ENCODE measurements at places on chromosomes 11 and 22.

DNA sequence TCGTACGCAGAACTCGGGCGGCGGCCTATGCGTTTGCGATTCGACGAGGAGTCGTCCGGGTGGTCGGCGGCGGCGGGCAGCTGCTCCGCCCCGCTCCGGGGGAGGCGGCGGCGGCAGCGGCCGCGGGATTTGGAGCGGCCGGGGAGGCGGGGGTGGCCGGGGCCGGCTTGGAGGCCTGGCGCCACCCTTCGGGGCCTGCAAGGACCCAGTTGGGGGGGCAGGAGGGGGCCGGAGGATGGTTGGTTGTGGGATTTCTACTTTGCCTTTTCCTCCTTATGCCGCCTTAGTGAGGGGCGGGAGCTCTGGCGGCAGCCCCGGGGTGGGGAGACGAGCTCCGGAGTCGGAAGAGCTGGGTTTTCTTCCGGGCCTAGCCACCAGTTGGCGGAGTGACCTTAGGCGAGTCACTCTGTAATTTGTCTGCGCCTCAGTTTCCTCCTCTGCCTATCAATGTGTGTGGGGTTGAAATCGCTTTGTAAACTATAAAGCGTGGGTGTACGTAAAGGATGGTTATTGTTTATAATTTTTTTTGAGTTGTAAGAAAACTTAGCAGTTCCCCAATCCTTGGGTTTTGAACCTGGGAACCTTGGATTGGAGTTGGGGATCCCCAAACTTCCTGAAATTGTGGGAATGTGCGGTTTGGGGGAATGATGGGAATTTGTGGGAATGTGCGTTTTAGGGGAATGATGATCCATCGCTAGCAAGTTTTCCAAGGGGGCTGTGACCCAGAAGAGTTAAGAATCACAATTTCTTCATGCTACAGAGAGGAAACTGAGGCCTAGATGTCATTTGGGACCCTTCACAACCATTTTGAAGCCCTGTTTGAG is 679 bp downstream of the TUG1 start:
- H3K27ac ChIP-seq: peak overlapping the region; percentile 97
- peaks cover 27% of the 10 kb centered on the region for H3K36me3 ChIP-seq
- H3K4me1 ChIP-seq: peaks cover 35% of the 10 kb centered on the region

GRCh38 chr11:121672630-121673487 is 220.1 kb upstream of the SORL1-AS1 start:
- no peak overlapping the region for H3K27ac ChIP-seq
- peaks cover 7% of the 10 kb centered on the region for H3K4me1 ChIP-seq
- DNase-seq: no peak
- H3K4me3 ChIP-seq: no peak overlapping the region
- H3K36me3 ChIP-seq: no peaks in the 10 kb centered on the region

- no peak overlapping the region for H3K27ac ChIP-seq
- no peaks in the 10 kb centered on the region for H3K27me3 ChIP-seq
- no peaks in the 10 kb centered on the region for H3K36me3 ChIP-seq
- peaks cover 11% of the 10 kb centered on the region for H3K4me1 ChIP-seq
- DNase-seq: peak; percentile 90
These were observed 19.7 kb upstream of the APOL3 start for GRCh38 chr22:36180038-36180880.

- DNase-seq: no peak
These were observed 251.1 kb downstream of the NXPE2 start for GRCh38 chr11:114929351-114930000.

- no peak for DNase-seq
- H3K36me3 ChIP-seq: no peaks in the 10 kb centered on the region
- peaks cover 22% of the 10 kb centered on the region for H3K4me1 ChIP-seq
- H3K27me3 ChIP-seq: no peaks in the 10 kb centered on the region
- H3K4me3 ChIP-seq: no peak overlapping the region
These were observed 5.3 kb downstream of the ARVCF start for GRCh38 chr22:20011123-20011992.

DNA sequence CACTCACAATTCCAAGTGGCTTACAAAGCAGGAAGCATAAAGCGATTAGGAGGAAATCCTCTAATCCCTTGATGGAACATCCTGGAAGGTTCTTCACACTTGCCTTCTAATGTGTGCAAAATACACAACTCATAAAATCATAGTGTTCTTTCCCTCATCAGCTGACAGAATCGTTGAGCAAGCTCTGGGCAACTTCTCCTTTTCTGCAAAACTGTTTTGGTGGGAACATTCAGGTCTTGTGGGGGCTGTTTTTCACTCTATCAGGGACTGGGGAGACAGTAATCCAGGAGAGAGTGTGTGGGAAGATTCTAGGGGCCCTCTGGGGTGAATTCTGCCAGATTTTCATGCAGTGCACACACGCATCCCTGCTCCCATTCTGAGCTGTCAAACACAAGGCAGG is 53.2 kb downstream of the IRAG1 start:
- DNase-seq: no peak
- H3K36me3 ChIP-seq: no peaks in the 10 kb centered on the region
- no peaks in the 10 kb centered on the region for H3K27me3 ChIP-seq
- peaks cover 46% of the 10 kb centered on the region for H3K4me1 ChIP-seq
- H3K27ac ChIP-seq: peak overlapping the region; percentile 34
- H3K4me3 ChIP-seq: no peak overlapping the region

- no peaks in the 10 kb centered on the region for H3K36me3 ChIP-seq
- DNase-seq: no peak
- H3K27ac ChIP-seq: peak overlapping the region; percentile 90
- H3K4me1 ChIP-seq: peaks cover 18% of the 10 kb centered on the region
- H3K27me3 ChIP-seq: no peaks in the 10 kb centered on the region
These were observed 921 bp upstream of the NUCB2 start for GRCh38 chr11:17275400-17276235.
